Left renal cortex interstitium (tissue), 4 donors: ENCODE measurements at places on chromosomes 1 and 21.

- DNase-seq: no peak
Measured at GRCh38 chr1:17258116-17258757, 9.3 kb downstream of the PADI3 start.

DNA sequence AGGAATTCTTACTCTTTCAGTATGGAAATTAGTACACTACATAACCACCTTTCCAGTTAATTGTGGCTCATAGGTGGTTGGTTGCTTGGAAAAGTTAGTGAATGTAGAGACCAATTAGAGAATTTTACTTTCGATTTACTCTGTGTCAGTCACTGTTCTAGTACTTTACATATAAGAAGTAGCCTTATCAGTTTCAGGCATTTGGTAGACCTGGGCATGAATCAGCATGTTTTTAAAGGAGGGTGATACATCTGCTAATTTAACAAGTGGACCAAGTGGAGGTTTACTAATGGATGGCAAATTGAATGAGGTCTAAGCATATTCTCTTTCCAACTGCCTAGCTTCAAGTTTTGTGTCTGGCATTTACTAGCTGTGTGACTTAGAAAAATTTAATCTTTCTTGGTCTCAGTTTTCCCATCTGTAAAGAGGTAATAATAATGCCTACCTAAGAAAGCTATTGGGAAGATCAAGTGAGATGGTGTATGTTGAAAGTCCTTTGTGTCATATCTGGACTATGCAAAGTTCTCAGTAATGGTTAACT, 1158.6 kb downstream of the PLA2G4A start:
- DNase-seq: no peak

DNA sequence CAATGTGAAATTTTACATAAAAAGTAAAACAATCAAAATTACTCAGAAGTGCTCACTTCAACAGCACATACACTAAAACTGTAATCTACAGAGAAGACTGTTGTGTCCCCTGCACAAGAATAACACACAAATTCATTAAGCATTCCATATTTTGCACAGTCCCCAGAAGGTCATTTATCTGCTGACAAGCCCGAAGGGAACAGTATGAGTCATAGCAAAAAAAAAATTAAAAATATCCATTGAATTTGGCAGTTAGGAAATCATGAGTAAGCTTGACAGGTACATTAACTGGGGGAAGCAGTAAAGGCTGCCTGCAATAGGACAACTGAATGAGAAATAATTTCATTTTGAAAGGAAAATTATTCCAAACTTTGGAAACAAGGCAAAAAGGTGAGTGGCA, 3.3 kb upstream of the CACYBP start:
- DNase-seq: no peak

DNA sequence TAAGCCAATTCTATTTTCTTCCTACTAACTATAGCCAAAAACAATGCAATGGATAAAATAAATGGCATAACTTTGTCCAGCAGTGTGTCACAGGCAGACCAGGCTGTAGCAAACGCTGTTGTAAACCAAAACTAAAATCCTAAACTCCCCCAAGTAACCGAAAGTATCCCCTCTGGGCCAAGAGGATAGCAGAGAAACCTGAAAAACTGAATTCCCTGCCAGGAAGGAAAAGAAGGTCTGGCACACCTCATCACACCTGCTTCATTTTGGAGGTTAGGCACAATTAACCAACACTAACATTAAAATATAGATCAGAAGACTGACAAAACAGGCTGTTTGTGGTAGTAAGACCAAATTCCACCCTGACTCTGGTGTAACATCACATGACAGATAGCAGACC, 356.8 kb upstream of the C1orf87 start:
- no peak for DNase-seq

- no peak for DNase-seq
Measured at GRCh38 chr21:41924368-41924754, 29.5 kb downstream of the C2CD2 start.

GRCh38 chr1:67372136-67372535, 58.1 kb downstream of the SERBP1 start:
- no peak for DNase-seq

GRCh38 chr1:243827206-243827605, 22.8 kb downstream of the AKT3 start:
- DNase-seq: no peak

- DNase-seq: no peak
Measured at GRCh38 chr1:83559129-83559840, 439.6 kb downstream of the TTLL7 start.

GRCh38 chr1:199855580-199855979, 171.9 kb upstream of the NR5A2 start:
- DNase-seq: no peak

- no peak for DNase-seq
Measured at GRCh38 chr1:240658312-240658960, 46.5 kb upstream of the GREM2 start.

DNA sequence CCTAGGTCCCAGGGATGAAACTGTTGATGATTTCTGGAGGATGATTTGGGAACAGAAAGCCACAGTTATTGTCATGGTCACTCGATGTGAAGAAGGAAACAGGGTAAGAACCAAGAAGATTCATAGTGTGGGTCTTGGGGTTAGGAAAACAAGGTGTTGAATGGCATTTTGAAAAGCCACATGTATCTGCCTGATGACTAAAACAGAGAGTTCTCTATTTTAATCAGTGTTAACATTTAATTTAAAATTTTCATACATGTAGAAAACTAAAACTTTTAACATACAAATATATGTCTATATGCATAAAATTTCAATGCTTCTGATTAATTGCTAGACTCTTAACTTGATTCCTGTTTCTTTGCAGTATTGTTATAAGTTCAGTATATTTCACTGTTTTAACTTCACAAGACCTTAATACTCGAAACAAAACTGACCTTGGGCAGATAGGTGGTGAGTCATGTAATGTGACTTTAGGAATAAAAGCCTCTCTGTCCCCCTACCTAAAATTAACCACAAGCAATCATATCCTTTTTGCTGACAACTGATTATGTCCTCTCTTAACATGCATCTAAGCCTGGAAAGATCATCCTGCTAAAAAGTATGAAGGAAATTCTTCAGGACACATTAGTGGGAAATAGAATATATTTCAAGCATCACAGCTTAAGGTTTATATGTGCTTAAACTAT, 95.6 kb downstream of the PTPRC start:
- no peak for DNase-seq

- DNase-seq: no peak
Measured at GRCh38 chr21:21712748-21713520, 714.7 kb downstream of the NCAM2 start.

DNA sequence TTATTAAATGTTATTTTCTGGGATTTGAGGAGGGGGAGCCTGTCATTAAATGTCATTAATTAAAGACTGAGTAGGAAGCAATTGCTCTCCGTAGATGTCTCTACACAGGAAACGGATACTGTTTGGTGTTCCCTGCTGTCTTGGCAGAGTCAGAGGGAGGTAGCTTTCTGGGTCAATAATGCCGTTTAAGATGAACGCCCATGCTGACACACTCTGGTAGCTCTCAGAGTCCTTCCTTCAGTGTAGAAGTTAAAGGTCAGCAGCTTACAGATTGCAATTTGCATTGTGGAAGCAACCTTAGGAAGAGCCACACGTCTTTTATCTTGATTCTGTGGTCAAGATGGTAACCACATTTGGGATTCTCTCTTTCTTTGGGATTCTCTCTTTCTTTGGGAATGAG, 257.5 kb downstream of the KIF26B start:
- DNase-seq: no peak

GRCh38 chr1:12009318-12009947, 9.9 kb upstream of the MIIP start:
- no peak for DNase-seq

GRCh38 chr1:235931171-235931738, 64.5 kb upstream of the LYST start:
- DNase-seq: no peak

- no peak for DNase-seq
Measured at GRCh38 chr1:222955964-222956363, 141.1 kb downstream of the DISP1 start.

- no peak for DNase-seq
Measured at GRCh38 chr1:114485286-114485685, 25.7 kb downstream of the TRIM33 start.

DNA sequence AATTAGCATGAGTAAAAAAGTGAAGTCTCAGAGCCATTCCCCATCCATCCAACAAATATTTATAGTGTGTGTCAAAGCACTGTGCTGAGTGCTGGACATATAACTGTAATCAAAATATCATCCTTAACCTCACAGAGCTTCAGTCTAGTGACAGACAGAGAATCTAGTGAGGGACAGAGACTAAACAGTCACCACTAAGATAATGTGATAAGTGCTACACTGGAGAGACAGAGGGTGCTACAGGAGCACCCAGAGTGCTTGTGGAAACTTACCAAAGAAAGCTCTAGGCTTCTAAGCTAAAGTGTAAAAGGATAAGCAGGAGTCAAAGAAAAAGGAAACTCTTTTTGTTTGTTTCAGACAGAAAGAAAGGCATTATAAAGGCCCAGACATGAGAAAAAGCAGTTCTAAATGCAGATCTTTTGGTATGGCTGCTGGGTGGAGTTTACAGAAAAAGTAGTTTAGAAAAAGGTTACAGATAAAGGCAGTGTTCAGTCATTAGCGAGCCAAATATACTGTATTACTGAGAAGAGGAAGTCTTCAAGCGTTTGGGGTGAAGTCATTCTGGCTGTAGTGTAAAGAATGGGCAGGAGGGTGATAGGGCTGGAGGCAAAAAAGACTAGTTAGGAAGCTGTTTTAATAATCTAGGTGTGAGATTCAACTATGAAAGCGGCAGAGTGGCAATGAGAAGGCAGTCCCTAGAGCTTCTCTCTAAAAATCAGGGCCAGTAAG, 83.8 kb downstream of the SCMH1 start:
- no peak for DNase-seq

DNA sequence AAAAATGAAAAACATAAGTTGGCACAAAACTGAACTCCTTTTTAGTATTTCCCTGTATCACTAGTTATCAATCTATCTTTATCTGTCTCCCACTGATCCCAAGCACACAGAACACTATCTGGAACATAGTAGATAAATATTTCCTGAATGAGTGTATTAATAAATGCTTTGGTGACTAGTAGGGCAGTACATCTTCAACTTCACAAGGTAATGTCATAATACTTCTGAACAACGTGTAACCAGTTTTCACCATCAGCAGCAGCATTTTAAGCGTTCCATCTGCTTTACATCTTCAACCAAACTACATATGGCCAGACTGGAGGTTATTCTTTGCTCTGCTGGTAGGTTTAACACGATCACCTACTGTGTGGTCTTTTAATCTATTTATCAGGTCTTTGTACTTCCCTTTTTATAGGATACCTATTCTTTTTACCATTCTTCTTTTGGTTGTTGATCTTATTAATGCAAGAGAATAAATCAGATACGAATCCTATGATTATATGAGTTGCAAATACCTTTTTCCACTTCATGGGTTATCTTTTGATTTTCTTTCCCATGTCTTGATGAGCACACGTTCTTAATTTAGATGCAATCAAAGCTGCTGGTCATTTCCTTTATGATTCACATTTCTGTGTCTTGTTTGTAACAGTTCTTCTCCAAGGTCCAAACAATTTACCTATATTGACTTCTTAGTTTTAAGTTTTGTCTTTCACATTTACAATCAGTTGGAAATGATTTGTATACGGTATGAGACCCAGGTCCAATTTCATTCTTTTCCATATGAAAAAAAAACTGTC, 16.3 kb downstream of the GPBP1L1 start:
- no peak for DNase-seq

DNA sequence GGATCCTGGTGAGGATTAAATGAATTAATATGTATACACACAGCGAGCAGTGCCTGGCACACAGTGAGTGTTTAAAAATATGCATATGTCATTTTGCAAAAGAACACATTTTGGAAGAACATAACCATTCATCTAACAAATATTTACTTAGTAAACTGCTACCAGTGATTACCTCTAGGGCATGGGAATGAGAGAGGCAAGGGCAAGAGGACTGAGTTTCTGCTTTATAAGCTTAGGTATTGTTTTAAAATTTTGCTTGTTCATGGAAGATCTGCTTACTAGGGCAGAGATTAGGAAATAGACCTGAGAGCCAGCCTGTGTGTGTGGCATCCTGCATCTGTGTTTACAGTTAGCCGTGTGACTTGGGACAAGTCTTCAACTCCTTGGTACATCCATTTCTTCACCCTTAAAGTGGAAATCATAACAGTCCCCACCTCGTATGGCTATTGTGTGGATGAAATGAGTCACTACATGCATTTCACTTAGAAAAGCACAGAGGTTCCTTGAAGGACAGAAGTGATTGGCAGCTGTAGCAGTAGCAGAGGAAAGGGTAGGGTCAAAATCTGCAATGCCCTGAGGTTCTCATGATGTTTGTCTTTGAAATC, 198.5 kb upstream of the FMN2 start:
- no peak for DNase-seq

DNA sequence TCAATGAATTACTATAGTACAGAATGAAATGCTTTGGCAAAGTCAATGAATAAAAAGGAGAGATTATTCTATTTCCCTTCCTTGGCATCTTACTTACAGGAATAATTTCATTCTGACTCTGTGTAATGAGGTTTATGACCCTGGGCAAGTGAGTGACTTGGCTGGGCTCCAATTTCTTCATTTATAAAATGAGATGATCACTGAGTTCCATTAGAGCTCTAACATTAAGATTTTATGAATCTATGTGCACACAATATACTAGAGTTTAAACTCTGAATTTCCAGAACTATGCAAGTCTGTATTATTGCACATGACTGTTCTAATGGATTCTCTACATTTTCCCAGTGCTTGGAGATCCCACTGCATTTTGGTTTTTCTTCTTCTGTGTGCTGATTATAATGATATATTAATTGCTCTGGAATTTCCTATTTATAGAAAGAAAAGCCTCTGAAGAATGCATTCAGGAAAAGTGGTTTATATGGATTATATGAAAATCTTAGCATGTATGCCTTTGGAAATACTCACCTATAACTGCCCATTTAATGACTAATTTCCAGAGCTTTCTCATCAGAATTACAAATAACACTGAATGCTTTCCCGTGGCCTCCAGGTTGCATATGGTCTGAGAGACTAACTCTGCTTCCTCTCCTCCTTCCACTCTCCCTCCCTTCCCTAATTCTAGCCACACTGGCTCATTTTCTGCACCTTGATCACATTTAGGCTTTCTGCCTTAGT, 97.4 kb upstream of the CHRM3 start:
- DNase-seq: no peak

GRCh38 chr21:46636550-46637285, 1.2 kb downstream of the PRMT2 start:
- no peak for DNase-seq

DNA sequence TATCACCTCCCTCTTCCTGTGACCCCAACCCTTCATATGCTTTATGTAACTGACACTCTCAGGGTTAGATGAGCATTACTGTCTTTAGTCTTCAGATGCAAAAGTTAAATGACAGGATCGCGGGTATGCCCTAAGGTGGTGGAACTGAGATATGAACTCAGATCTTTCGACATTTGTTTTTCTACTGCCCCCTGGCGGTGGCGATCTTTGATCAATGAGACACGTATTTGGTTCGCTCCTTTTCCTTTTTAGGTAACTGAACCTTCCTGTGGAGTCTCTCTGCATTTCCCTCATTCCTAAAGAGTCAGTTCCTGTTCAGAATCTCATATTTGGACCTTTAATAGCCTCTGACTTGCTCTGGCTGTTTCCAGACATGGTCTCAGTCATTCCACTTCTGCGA, 47.8 kb upstream of the ZP4 start:
- no peak for DNase-seq

- no peak for DNase-seq
Measured at GRCh38 chr1:1817221-1817620, 39.0 kb upstream of the NADK start.
